ENCODE measurements at places on chromosomes 7 and 10.

- DNase-seq, result no peak
Measured at GRCh38 chr7:131100357-131101054, 227.2 kb upstream of the MKLN1 start.

- DNase-seq, result no peak
Measured at GRCh38 chr7:79454361-79454960, 994 bp upstream of the MAGI2 start.

GRCh38 chr10:49115015-49115795 lies at the start of gene VSTM4:
Gene VSTM4 (minus strand): TSS chr10:49115522. CDS start chr10:49115485, 37 bp downstream.
- DNase-seq, result no peak

DNA sequence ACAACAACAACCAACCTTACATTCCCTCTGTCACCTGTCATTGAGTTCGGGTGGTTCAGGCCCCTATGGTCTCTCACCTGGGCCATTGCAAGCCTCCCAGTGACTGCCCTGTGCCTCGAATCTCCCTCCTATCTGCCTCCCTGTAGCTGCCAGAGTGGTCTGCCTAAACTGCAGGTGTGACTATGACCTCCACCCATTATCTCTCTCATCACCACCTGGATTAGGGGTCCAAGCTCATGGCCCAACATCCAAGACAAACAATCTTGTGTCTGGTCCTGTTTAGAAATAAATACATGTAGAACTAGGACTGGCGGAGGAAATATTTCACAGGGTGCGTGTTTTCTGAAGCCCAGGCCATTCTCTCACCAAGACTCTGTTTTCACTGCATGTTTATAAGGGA lies 146.6 kb downstream of the HERPUD2 start:
- DNase-seq, result no peak

GRCh38 chr10:32349968-32350738 lies 3.2 kb upstream of the EPC1 start:
- DNase-seq, result no peak

GRCh38 chr10:19979628-19980027 lies 163.4 kb downstream of the PLXDC2 start:
- DNase-seq, result no peak

- no peak for DNase-seq
Measured at GRCh38 chr7:130394421-130395195, 14.3 kb downstream of the CPA1 start.

GRCh38 chr7:151351967-151352366 lies 10.4 kb downstream of the NUB1 start:
- DNase-seq, result peak; percentile 83

GRCh38 chr7:55223023-55223422 lies 142.1 kb upstream of the LANCL2 start:
- no peak for DNase-seq

DNA sequence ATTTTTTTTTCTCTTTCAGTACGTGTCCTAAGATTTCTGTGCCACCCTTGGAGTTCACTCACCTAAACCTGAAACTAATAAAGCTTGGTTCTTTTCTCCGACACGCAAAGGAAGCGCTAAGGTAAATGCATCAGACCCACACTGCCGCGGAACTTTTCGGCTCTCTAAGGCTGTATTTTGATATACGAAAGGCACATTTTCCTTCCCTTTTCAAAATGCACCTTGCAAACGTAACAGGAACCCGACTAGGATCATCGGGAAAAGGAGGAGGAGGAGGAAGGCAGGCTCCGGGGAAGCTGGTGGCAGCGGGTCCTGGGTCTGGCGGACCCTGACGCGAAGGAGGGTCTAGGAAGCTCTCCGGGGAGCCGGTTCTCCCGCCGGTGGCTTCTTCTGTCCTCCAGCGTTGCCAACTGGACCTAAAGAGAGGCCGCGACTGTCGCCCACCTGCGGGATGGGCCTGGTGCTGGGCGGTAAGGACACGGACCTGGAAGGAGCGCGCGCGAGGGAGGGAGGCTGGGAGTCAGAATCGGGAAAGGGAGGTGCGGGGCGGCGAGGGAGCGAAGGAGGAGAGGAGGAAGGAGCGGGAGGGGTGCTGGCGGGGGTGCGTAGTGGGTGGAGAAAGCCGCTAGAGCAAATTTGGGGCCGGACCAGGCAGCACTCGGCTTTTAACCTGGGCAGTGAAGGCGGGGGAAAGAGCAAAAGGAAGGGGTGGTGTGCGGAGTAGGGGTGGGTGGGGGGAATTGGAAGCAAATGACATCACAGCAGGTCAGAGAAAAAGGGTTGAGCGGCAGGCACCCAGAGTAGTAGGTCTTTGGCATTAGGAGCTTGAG lies at the start of gene CFTR:
TSS of gene CFTR (plus strand) at position 801 of the 830 bp plus-strand sequence. CDS start 70 bp downstream, outside the sequence.
- DNase-seq, result no peak

- DNase-seq, result no peak
Measured at GRCh38 chr10:32548208-32548607, 102.3 kb downstream of the CCDC7 start.

DNA sequence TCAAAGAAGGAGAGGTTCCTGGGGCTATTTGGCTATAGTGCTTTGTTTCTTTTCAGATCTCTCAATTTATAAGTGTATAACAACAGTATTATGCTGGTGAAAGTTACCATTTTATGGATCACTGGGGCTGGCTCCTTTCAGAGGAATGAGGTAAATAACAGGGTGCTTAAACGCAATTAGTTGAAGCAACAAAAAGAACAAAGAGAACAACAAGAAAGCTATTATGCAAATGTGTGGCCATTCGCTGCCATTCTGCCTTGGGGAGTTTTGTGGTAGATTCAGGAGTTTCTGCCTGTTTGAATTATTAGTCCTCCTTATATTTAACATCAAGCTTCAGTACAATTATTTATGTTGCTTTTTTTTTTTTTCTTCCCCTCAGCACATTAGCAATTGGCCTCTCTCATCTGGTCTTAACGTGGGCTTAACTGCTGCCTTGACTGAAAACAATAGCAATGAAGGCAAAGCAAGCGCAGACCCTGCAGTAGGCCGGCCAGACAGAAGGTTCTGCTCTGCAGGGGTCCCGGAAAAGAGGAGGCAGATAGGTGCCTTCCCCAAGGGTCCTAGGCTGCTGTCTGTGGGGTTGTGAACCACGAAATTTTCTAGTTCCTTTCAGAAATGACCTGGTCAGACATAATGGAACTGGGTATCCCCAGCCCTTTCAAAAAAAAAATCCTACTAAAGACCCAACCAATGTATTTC lies 339.9 kb upstream of the PODXL start:
- DNase-seq, result no peak

- DNase-seq, result no peak
Measured at GRCh38 chr10:26378861-26379294, 59.3 kb upstream of the APBB1IP start.

GRCh38 chr7:5667391-5667790 lies 114.1 kb downstream of the RNF216 start:
- DNase-seq, result no peak

DNA sequence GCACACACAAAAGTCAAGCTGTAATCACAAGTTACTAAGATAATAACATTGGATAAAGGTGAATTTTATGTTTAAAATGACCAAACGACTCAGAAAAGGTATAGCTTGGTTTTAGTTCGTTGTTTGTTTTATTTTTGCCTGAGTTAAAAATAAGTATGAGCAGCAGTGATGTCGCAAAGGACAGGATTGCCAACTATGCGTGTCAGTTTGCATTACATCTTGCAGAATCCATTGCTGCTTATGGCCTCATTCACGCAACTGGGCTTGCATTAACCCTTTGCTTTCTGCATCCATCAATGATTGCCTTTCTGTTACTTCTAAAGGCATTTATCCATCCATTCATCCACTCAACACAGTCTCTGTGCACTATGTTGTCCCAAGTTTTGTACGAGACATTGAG lies 389.6 kb downstream of the DPP6 start:
- DNase-seq, result no peak

All from CD4-positive, alpha-beta T cell (primary cell).